ENCODE measurements at places on chromosomes 12 and 14.

- no peak for DNase-seq
Observed at GRCh38 chr12:32841061-32841460, 55.5 kb downstream of the PKP2 start.

- DNase-seq = no peak
Observed at GRCh38 chr12:68950511-68950910, 17.5 kb upstream of the CPM start.

DNA sequence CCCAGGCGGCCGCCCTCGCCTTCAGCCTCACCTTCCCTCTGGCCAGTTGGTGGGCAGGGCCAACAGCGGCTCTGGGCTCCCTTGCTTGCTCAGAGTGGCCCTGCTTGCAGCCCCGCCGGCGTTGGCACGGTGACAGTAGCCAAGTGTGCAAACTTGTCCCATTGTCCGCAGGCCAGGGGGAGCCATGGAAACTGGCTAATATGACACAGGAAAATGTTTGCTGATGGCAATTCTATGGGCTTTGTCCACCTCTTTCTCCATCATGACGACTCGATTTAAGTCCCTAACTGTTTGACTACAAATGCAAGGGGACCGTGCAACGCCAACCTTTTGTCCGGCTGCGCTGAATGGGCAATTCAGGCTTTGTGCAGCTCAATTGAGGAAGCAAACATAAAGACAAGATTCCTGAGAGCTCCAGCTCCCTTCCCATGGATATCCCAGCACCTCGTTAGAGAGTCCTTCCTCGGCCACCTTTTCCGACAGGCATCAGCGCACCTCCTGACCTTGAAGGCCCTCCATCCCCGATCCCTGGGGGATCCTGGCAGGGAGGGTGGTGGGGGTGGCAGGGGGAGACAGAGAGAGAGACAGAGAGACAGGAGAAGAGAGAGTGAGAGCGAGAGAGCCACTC lies 785 bp upstream of the FAM181A start:
- DNase-seq = no peak

DNA sequence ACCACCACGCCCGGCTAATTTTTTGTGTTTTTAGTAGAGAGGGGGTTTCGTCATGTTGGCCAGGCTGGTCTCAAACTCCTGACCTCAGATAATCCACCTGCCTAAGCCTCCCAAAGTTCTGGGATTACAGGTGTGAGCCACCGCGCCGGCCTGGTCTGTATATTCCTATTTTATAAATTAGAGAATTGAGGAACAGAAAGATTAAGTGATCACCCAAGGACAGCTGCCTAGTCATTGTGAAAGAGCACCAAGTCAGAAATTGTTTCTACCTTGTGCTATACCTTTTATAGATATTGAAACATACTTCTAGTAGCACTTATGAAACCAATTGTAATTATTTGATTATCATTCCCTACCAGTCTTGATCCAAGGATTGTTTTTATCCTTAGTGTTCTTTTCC lies 1.9 kb downstream of the KNTC1 start:
- DNase-seq = no peak
